ENCODE measurements at places on chromosomes 12 and 14. TPM values are rescaled to one million over a fixed set of nuclear protein-coding genes. Genes with fewer than 3 reads are reported as not detected.

DNA sequence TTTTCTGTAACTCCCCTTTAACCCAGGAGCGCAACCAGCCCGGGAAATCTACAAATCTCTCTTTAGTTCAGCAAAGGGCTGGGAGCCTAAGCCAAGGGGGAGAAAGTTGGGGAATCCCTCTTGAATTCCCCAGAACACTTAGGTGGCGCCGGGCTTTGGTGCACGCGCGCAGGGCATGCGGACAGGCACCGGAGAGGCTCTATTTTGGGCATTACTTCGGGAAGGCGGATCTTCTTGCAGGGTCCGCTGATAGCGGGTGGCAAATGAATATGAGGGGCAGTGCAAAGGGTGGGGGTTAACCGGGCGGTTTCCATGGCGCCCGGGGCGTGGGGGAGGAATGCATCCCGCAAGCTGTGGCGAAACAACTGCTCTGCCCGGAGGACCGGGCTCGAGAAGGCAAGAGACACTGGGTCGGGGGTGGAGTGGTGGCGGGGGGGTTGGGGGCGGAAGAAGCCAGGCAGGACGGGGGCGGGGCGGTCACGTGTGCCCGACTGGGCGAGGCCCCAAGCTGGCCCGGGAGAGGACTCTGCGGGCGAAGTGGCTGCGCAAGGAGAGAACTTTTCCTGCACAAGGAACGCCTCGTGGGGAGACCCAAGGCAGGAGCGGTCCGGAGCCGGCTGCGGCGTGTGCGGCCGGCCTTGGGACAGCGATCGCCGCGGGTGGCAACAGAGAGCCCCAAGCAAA is at the start of gene FLVCR2:
Gene FLVCR2, plus strand, starts transcription at position 519 of the 684 bp plus-strand sequence. CDS start 353 bp downstream, outside the sequence.
- H3K36me3 ChIP-seq, result no peaks in the 10 kb centered on the region
- peak within 1 kb of the TSS; percentile 82 for H3K4me3 ChIP-seq
- peaks cover 48% of the 10 kb centered on the region for H3K4me1 ChIP-seq
- no peaks in the 10 kb centered on the region for H3K27me3 ChIP-seq
- peak within 1 kb of the TSS; percentile 60 for H3K27ac ChIP-seq

GRCh38 chr12:39378341-39378740 is 64.6 kb downstream of the KIF21A start:
- no peak overlapping the region for H3K4me3 ChIP-seq
- H3K4me1 ChIP-seq, result no peaks in the 10 kb centered on the region
- H3K27me3 ChIP-seq, result no peaks in the 10 kb centered on the region
- H3K27ac ChIP-seq, result no peak overlapping the region

GRCh38 chr12:12925388-12925787 is 26.6 kb downstream of the GPRC5D start:
- peaks cover 15% of the 10 kb centered on the region for H3K4me1 ChIP-seq
- no peak for DNase-seq
- no peaks in the 10 kb centered on the region for H3K27me3 ChIP-seq
- H3K27ac ChIP-seq, result no peak overlapping the region

Gene RTL1
- not detected for polyA plus RNA-seq

GRCh38 chr12:9626291-9626690 is 18.6 kb upstream of the KLRB1 start:
- no peaks in the 10 kb centered on the region for H3K36me3 ChIP-seq
- H3K27ac ChIP-seq, result no peak overlapping the region
- no peak for DNase-seq
- H3K27me3 ChIP-seq, result no peaks in the 10 kb centered on the region

Gene TCL1A
- not detected for polyA plus RNA-seq

- no peak for DNase-seq
- H3K4me3 ChIP-seq, result no peak overlapping the region
- H3K4me1 ChIP-seq, result no peaks in the 10 kb centered on the region
- H3K36me3 ChIP-seq, result peaks cover 1% of the 10 kb centered on the region
Measured at GRCh38 chr12:42201063-42201462, 37.0 kb downstream of the YAF2 start.

Gene FLRT2
- polyA plus RNA-seq, result 0.16 TPM

- 0 out of 2 replicates have a peak, but pooled peaks cover 1% of the 10 kb centered on the region for H3K27me3 ChIP-seq
- H3K4me1 ChIP-seq, result peaks cover 51% of the 10 kb centered on the region
- H3K27ac ChIP-seq, result no peak overlapping the region
- H3K4me3 ChIP-seq, result no peak overlapping the region
Measured at GRCh38 chr12:105234197-105234596, 1.8 kb downstream of the APPL2 start.

DNA sequence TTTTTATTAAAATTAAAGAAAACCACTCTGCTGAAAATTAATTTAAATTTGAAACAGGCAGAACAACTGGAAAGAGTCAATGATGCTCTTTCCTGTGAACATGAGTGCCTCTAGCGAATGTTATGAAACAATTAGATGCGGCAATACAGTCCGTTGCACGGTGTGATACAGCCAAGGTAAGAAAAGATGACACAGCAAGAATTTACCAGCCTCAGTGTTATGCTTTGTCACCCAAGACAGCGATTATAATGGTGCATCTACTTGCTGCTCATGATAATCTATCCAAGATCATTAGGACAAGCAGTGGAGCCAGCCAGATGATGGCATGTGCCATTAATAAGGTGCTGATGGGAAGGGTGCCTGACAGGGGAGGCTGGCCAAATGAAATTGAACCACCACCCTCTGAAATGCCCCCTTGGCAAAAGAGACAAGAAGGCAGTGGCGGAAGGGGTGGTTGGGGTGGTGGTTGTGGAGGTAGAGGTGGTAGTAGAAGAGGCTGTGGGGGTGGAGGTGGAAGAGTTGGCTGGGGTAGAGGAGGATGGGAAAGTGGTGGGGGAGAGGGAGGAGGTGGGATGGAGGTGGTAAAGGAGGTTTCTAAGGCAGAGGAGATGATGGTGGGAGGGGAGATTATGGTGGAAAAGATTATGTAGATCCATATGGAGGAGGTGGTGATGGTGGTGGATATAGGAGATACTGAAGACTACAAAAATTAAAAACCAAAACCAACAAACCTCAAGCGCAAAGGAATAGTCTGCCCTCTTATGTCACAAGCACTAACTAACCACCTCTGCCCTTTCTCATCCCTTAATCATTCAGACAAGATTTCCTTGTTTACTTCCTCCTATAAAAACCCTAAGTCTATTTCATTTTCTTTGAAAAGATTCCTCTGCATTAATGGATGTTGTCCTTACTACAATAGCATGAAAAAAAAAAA is 4.0 kb upstream of the RESF1 start:
- H3K27ac ChIP-seq, result no peak overlapping the region
- no peak for DNase-seq
- peaks cover 17% of the 10 kb centered on the region for H3K4me1 ChIP-seq
- H3K27me3 ChIP-seq, result no peaks in the 10 kb centered on the region
- no peaks in the 10 kb centered on the region for H3K36me3 ChIP-seq
- H3K4me3 ChIP-seq, result no peak overlapping the region

GRCh38 chr12:72036393-72036792 is 97.7 kb downstream of the TPH2 start:
- DNase-seq, result no peak
- no peak overlapping the region for H3K27ac ChIP-seq
- no peaks in the 10 kb centered on the region for H3K36me3 ChIP-seq
- no peaks in the 10 kb centered on the region for H3K27me3 ChIP-seq

Gene OR6C2
- polyA plus RNA-seq, result not detected

Gene NUP37
- 50.6 TPM for polyA plus RNA-seq

Gene PLXNC1
- polyA plus RNA-seq, result 6.6 TPM

DNA sequence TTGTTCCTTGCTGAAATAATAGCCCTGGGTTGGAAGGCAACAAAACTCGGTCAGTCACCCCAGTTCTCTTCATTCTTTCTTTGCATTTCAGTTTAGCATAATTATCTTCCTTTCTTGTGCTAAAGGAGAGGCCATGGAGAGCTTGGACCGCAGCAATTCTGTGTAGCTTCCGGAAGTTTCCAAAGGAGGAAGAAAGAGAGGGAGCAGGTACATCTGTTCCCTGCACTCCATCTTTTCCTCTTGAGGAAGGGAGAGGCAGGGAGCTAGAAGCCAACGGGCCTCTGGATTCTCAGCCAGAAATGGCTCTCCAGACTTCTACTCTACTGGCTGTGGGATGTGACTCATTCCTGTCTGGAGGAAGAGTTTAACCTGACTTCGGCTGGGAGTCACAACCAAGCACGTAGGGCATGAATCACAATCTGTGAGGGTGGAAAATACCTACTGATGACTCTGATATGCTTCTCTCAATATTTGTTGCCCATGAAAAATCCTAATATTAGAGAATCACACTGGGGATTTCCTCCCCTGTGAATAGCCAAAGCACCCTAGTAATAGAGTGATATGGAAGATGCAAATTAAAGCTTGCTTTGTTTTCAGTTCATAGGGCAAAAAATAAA is 17.0 kb downstream of the ANO6 start:
- DNase-seq, result peak; percentile 66
- 0 out of 3 replicates have a peak, but pooled peaks cover 5% of the 10 kb centered on the region for H3K36me3 ChIP-seq
- peaks cover 56% of the 10 kb centered on the region for H3K4me1 ChIP-seq
- no peak overlapping the region for H3K4me3 ChIP-seq
- H3K27me3 ChIP-seq, result no peaks in the 10 kb centered on the region

Gene DBX2
- not detected for polyA plus RNA-seq

DNA sequence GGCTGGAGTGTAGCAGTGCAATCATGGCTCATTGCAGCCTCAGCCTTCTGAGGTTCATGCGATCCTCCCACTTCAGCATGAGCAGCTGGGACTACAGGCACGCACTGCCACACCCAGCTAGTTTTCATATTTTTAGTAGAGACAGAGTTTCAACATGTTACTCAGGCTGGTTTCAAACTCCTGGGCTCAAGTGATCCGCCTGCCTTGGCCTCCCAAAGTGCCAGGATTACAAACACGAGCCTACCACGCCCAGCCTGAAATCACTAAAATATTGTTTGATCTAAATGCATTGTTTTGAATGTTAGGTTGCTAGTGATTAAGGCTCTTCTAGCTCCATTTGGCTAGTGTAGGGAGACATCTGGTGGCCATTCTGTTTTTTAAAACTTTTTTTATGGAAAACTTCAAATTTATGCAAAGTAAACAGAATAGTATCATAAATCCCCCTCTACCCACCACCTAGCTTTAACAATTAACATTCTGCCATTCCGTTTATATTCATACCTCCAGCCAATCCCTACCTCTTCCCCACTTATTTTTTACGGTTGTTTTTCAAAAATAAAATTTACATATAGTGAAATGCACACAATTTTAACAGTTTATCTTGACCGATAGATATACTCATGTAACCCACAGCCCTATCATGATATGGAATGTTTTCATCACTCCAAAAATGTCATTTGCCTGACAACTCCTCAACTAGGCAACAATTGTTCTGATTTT is 37.8 kb downstream of the MYO1H start:
- peak; percentile 32 for DNase-seq
- H3K36me3 ChIP-seq, result no peaks in the 10 kb centered on the region
- peaks cover 16% of the 10 kb centered on the region for H3K4me1 ChIP-seq
- no peak overlapping the region for H3K4me3 ChIP-seq

DNA sequence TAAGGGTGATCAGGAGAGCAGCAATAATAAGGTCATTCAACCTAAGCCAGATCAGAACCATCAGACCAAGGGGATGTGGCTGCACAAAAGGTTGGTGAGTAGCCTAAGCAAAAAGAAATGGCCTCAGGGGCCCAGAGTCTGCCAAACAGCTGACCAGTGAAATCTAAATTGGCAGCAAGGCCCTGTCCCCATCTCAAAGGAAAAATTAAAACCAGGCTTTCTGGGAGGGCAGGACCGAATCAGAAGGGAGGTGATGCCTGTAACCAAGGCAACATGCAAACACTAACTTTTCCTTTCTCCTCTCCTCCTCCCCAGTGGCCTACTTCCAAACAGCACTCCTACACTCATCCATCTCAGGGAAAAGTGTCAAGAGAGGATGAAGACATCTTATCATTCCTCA is 256.4 kb downstream of the NUAK1 start:
- no peaks in the 10 kb centered on the region for H3K27me3 ChIP-seq
- no peak for DNase-seq
- H3K4me1 ChIP-seq, result no peaks in the 10 kb centered on the region
- no peaks in the 10 kb centered on the region for H3K36me3 ChIP-seq

DNA sequence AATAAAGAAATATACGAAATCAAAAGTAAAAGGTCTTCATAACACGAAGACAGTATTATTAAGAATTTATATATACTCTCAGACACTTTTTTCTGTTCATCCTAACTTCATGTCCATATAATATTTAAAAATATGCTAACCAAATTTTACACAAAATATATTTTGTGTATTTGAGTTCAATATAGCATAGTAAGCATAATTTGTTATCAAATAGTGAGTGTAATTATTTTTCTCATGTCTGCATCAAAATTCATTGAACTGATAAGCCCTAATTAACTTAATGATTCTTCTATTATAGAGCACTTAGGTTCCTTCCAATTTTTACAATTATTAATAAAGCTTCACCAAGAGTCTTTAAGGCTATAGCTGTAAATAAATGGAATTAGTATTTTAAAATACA is 99.7 kb upstream of the SYT1 start:
- no peaks in the 10 kb centered on the region for H3K4me1 ChIP-seq
- no peaks in the 10 kb centered on the region for H3K36me3 ChIP-seq
- no peak overlapping the region for H3K4me3 ChIP-seq
- H3K27ac ChIP-seq, result no peak overlapping the region
- H3K27me3 ChIP-seq, result no peaks in the 10 kb centered on the region

GRCh38 chr14:42027271-42027670 is 420.6 kb downstream of the LRFN5 start:
- no peaks in the 10 kb centered on the region for H3K36me3 ChIP-seq
- no peaks in the 10 kb centered on the region for H3K4me1 ChIP-seq
- no peak overlapping the region for H3K4me3 ChIP-seq
- no peaks in the 10 kb centered on the region for H3K27me3 ChIP-seq
- H3K27ac ChIP-seq, result no peak overlapping the region

Gene TMEM30B
- polyA plus RNA-seq, result not detected

- peaks cover 6% of the 10 kb centered on the region for H3K27me3 ChIP-seq
- H3K4me1 ChIP-seq, result peaks cover 39% of the 10 kb centered on the region
- no peak overlapping the region for H3K4me3 ChIP-seq
- DNase-seq, result no peak
- no peaks in the 10 kb centered on the region for H3K36me3 ChIP-seq
Measured at GRCh38 chr14:70893858-70894291, 13.4 kb upstream of the PCNX1 start.

DNA sequence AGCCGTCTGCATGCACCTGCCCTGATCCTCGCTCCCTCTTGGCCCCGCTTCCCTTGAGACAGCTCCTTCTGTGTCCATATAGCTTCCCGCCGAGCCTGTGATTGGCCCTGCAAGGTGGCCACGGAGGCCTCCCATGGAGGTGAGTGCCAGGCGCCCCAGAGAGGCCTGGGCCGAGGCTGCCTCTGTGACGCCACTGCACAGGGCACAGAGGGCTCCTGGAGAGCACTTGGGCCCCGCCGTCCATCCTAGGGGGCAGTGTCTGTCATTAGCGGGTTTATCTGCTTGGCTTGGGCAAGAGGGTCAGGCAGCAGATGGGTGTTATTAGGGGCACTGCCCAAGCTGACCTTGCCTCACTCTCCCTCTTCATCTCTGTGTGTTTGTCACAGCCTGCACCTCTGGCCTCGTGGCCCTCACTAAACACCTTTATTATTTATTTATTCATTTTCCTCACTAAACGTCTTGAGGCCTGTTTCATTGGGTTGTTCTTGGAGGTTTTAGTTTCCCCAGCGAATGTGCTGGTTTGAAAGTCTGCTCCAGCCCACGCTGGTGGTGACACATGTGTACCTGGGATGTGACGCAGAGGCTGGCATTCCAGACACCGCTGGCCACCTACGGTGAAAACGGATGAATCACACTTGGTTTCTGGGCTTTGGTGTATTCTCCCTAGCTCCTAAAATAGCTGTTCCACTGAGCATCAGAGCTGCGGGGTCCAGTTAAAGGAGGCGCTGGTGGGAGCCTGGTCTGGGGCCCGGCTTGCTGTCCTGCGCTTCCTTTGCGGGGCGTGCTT is 5.9 kb downstream of the ZFYVE21 start:
- H3K36me3 ChIP-seq, result peaks cover 3% of the 10 kb centered on the region
- no peak overlapping the region for H3K4me3 ChIP-seq
- no peak for DNase-seq
- no peak overlapping the region for H3K27ac ChIP-seq
- H3K27me3 ChIP-seq, result no peaks in the 10 kb centered on the region

- peaks cover 20% of the 10 kb centered on the region for H3K4me1 ChIP-seq
- no peak overlapping the region for H3K27ac ChIP-seq
- H3K4me3 ChIP-seq, result no peak overlapping the region
- 0 out of 3 replicates have a peak, but pooled peaks cover 2% of the 10 kb centered on the region for H3K27me3 ChIP-seq
Measured at GRCh38 chr14:52080158-52080800, 11.4 kb upstream of the NID2 start.

Gene KRT82
- not detected for polyA plus RNA-seq

Gene CATSPERB
- polyA plus RNA-seq, result not detected

Measured in HepG2 (cell line).